Breast epithelium (tissue), 4 donors: ENCODE measurements at places on chromosomes 7 and 10.

- no peak for DNase-seq
Measured at GRCh38 chr10:75377869-75378268, 23.7 kb downstream of the ZNF503 start.

DNA sequence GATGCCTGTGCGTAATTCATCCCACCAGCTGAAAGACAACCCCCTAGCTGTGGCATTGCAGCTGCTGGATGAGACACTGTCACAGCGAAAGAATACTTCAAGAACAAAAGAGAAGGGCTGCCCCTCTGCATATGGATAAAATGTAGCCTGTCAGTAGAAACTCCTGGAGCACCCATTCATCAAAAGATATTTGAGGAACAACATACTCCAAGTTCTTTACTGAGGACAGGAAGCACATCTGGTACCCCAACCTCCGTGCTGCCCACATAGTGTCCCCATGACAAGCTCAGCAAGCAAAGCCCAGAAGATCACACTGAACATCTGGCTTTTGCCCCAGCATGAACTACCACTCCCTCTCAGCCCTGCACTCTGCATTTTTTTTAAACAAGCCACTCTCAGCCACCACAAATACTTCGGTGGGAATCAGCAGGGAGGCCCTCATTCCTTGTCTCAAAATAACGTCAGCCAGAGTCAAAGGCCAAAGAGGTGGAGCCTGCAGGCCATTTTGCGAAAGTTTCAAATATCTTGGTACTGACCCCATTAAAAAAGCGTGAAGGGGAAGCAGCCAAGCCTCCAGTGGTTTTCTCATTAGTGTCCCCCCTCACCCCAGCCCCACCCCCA is 1.7 kb downstream of the CREB3L2 start:
- DNase-seq = peak; percentile 33

DNA sequence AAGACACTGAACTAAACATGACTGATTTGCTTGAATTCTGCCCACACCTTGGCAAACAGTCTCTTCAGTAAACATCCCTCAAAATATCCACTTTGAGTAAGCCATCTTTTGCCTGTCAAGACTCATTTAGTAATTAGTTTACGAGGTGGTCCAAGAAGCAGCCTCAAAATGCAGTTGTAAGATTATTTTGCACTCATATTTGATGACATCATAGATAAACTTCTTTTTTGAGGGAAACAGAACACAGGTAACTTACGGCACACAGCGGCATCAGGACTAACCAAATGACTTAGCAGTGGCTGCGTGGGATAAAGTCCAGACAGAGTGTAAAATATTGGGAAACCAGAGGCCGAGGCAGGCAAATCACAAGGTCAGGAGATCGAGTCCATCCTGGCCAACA is 41.8 kb upstream of the STEAP1B start:
- no peak for DNase-seq

DNA sequence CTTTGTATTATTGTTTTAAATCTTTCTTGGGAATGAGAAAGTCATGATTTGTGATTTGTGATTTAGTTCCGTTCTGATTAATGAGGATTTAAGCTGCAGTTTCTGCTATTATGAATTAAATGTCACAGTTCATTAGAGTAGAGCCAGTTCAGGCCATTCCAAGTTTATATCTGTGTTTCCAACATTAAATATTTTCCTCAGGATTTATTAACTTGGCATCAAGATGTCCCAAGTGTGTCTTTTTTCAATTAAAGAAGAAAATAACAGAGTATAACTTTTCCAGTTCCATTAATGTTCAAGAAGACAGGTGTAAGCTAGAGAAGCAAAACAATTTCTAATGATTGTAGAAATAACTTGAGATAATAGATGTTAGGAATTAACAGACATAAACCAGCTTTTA is 1183.2 kb upstream of the CELF2 start:
- no peak for DNase-seq

DNA sequence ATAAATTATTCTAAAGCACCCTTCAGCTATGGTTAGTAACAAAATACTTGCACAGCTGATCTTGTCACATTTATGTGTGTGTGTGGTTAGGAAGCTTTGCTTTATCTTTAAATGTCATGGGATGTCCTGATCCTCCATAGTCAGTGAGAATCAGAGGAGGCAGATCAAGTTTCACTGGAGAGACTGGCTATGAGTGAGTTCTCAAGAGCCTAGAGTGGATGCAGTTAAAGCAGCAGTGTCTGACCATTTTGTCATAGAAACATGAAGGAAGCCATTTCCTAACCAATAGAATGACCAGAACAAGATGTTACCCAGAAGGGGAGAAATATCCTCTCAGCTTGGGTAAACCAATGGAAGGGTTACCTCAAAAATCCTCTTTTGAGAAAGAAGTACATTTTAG is 207.2 kb upstream of the DKK1 start:
- DNase-seq = no peak

DNA sequence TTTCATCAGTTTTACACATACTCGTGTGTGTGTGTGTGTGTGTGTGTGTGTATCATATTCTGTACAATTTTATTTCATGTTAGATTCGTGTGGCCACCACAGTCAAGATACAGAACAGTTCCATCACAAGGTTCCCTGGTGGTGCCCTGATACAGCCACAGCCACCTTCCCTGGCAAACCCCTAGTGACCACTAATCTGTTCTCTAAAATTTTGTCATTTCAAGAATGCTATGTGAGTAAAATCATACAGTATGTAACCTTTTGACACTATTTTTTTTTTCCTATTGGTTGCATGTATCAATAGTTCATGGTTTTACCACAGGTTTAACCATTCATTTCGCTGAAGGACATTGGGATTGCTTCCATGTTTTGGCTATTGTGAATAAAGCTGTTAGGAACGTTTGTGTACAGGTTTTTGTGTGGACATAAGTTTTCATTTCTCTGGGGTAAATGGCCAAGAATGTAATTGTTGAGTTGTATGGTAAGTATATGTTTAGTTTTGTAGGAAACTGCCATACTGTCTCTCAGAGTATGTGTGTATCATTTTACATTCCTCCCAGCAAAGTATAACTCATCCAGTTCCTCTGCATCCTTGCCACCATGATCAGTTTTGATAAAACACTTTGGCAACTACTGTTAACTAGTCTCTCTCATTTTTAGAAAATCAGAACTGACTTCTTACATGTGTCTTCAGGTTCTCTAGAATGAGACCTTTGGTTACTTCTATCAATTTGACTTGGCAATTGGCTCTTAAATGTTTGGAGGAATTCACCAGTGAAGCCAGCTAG is 20.6 kb downstream of the KLHDC10 start:
- DNase-seq = no peak

- no peak for DNase-seq
Measured at GRCh38 chr10:6280291-6280690, 77.6 kb downstream of the PFKFB3 start.

GRCh38 chr7:18421297-18422002 is 74.1 kb upstream of the HDAC9 start:
- DNase-seq = no peak

GRCh38 chr10:117860823-117861222 is 185.9 kb downstream of the RAB11FIP2 start:
- no peak for DNase-seq

DNA sequence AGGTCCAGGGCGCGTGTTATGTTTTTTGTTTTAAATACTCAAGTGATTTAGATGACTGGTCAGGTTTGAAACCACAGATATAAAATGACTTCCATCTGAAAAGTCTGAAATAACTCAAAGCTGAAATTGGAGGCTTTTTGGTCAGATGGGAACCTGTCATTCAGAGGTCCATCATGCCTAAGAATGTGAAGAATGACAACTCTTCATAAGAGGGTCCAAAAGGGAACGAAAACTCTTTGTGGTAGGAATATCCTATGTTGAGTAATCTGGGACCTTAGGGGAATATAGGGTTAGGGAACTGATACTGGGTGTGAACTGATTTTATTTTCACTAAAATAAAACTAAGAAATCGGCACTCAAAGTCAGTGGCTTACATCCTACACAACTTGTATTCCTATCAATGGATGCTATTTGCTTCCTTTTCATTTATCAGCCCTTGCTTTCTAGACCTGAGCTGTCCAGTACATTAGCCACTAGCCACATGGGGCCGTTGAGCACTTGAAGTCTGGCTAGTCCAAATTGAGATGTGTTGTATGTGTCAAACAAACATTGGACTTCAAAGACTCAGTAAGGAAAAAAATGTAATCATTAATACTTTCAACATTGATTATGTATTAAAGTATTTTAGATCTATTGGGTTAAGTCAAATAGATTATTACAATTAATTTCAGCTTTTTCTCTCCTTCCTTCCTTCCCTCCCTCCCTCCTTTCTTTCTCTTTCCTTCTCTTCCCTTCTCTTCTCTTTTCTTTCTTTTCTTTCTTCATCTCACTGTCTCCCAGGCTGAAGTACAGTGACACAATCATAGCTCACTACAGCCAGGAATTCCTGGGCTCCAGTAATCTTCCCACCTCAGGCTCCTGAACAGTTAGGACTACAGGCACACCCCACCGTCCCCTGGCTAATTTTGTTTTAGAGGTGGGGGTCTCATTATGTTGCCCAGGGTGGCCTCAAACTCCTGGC is 56.5 kb upstream of the KDM7A start:
- DNase-seq = no peak

- DNase-seq = no peak
Measured at GRCh38 chr10:26801831-26802230, 58.9 kb downstream of the ABI1 start.

GRCh38 chr7:11213266-11213665 is 239.6 kb downstream of the PHF14 start:
- no peak for DNase-seq

GRCh38 chr10:1410469-1411395 is 326.6 kb downstream of the ADARB2 start:
- no peak for DNase-seq

DNA sequence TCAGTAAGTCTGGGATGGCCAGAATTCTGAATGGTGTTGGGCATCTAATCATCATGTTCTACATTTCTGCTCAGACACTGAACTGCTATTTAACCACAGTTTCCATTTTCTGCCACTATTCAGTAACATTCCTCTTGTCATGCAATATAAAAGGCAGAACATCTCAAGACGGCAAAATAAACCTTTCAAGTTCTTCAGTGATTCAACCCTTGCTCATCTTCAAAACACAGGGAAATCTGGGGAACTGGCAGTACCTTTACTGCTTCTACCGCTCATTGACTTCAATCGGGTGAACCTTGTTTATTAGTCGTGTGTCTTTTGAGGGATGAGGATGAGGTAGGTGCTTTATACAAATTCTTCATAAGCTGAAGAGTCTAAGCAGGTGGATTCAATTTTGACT is 184.7 kb upstream of the ANK3 start:
- DNase-seq = no peak

GRCh38 chr10:46247808-46248569 is 38.8 kb upstream of the ANTXRL start:
- DNase-seq = peak; percentile 41

GRCh38 chr10:101018600-101019439 is 12.1 kb downstream of the PDZD7 start:
- peak; percentile 68 for DNase-seq

- DNase-seq = no peak
Measured at GRCh38 chr7:117719377-117719776, 153.9 kb downstream of the CTTNBP2 start.

DNA sequence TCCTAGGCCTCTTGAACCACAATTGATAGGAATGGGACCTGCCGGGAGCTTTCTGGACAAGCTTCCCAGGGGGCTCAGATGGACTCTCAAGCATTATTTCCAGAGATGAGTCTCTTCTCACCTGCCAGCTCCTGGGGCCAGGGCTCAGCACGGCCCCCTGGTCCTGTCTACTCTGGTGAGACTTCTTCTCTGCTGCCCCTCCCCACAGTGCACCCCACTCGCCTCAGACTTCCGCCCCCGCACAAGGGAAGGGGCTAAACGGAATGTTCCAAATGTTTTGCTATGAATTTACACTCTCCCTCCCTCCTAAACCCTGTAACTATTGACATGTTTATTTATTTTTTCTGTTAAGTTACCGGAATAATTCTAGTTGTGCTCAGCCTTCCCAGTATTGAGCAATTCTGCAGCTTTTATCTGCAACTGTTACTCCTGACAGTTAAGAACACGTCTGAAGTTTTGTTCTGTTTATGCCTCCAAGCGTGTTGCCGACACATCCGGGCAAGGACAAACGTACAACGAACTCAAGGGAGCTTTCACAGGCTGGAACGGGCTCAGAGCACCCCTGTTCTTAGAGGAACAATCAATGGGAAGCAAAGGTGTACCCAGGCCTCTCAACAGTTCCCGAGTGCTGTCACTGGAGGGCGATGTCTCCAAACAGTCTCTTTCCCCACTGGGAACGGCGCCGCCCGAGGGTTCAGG is 55.2 kb downstream of the FHIP2A start:
- peak; percentile 73 for DNase-seq

DNA sequence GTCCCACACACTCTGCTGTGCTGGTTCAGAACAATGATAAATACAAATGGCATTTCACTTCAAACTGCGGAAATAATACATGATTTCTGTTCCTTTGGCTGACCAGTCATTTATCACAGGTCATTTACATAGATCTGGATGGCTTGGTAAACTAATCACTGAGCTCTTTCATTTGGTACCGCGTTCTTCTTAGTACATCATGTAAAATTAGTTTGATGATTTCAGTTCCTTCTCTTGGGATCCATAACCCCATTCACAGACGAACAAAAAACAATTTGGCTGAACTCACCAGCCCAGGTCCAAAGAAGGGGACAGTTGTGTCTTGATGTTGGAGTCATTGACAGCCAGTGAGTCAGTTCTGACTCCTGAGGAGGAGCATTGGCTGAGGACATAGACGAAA is 689.8 kb downstream of the INHBA start:
- no peak for DNase-seq

DNA sequence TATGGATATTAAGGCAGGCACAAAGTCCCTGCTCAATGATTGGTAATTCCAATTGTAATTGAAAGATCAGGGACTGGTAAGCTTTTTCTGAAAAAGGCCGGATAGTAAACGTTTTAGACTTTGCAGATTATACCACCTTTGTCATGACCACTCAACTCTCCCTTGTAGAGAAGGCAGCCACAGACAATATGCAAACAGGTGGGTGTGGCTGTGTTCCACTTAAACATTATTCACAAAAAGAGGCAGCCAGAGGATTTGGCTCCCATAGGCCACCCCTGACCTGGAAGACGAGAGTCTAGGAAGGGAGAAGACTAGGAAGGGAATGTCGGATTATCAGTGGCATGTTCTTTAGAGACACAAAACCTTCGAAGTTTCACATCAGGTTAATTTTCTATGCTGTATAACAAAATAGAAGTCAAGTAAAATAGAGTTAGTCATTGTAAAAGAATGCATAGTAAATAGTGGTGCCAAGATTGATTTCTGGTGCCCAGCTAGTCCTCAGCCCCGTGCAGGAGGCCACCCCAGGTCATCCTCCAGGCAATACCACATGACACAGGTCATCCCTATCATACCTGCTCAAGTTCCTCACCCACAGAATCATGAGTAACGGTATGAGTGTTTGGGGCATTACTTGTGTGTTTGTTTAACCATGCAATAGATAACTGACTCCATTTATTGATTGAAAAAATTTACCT is 193.8 kb downstream of the PLPP4 start:
- DNase-seq = no peak
